ENCODE measurements at places on chromosomes 6 and 20. TPM values are rescaled to one million over a fixed set of nuclear protein-coding genes. Genes with fewer than 3 reads are reported as not detected.

CAGE1 gene
- not detected for total RNA-seq

IMPG1 gene
- 0.21 TPM for total RNA-seq

- no peak for DNase-seq
Observed at GRCh38 chr6:31882344-31882743, 3.5 kb upstream of the SLC44A4 start.

DNA sequence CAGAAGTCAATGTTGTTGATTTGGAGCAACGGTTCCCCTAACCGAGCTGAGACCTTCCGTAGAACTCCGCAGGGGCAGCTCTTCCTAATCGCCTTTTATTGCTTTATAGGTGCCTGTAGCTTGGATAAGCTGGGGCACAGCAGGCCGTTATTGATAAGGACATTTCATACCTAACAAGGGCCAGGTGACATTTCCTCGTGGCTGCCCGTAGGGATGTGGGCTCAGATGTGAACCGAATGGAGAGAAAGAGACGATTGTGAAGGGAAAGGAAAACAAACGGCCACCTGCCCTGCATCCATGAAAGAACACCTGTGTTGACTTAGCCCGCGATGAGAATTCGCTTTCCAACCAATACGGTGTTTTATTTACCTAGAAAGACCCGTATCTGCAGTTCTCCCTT lies 53.3 kb upstream of the DACT2 start:
- no peak for DNase-seq

DNA sequence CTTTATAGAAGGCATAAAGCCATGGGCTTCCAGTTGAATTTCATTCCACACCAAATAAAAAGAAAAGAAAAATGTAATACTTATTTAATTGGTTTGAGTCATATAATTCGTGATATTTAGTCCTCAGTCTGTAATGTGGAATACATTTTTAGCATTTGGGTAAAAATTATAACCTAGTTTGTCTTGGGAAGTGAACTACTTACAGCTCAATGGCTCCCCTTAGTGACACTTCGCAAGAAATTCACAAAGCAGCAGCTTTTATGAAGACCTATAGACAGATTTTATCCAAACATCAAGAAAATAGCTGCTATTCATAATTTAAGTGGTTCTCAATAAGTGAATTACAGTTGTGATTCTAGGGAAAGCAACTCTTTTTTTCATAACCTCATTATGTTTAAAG lies 72.1 kb downstream of the RSPO3 start:
- DNase-seq: no peak

DNA sequence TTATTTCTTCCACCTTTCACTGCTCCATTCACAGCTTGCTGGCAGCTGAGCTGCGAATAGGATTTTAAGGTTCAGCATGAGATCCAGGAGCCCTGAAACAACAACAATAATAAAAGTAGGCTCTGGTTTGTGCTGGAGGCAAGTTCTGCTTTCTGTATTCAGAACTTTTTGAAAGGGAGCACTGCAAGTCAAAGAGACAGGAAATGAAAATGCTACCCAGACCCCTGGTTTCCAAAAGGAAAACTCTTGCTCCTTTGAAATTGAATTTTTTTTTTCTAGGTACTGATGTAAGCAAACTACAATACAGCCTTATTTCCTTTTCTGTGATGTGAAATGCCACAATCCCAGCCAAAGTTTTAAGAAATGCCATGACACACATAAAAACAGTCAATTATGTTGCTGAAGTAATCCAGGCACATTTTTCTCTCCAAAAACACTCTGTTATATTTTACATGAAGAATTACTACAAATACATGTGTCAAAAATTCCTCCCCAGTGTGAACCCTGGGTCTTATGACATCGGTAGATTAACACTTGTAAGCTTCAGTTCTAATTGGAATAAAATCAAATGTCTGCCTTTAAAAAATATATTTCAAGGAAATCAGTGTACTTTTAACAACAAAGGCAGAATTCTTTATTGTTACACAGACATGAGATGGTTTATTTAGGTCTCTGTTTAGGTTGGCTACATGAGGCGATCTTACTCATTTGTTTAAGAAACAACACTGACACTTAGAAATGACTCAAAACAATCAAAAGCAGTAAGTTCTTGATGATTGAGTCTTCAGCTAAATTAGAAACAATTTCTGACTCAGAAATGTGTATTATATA lies 656.7 kb downstream of the EPHA7 start:
- DNase-seq: no peak
